ENCODE measurements at places on chromosomes 6 and 20. TPM values are rescaled to one million over a fixed set of nuclear protein-coding genes. Genes with fewer than 3 reads are reported as not detected.

- no peaks in the 10 kb centered on the region for H3K36me3 ChIP-seq
- H3K27me3 ChIP-seq = no peaks in the 10 kb centered on the region
- H3K4me3 ChIP-seq = no peak overlapping the region
- no peak overlapping the region for H3K27ac ChIP-seq
- no peaks in the 10 kb centered on the region for H3K4me1 ChIP-seq
Observed at GRCh38 chr6:89599727-89600126, 38.8 kb downstream of the LYRM2 start.

DNA sequence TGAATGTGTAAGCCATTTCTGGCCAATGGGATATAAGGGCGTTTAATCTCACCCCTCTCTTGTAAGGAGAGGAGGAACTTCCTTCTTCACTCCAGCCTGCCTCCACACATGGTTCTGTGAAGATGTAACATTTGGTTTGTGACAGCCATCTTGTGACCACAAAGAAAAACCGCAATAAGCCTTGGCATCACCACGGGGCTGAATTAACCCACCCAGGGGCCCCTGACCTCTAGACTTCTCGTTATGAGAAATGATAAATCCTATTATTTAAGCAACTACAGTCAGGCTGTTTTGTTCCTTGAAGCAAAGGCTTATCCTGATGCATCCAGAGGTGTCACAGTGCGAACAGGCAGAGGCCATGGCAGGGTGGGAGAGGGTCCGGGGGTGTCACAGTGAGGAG is 139.7 kb downstream of the CDC5L start:
- H3K27ac ChIP-seq = no peak overlapping the region
- DNase-seq = no peak
- no peaks in the 10 kb centered on the region for H3K27me3 ChIP-seq
- no peaks in the 10 kb centered on the region for H3K36me3 ChIP-seq
- no peaks in the 10 kb centered on the region for H3K4me1 ChIP-seq

DNA sequence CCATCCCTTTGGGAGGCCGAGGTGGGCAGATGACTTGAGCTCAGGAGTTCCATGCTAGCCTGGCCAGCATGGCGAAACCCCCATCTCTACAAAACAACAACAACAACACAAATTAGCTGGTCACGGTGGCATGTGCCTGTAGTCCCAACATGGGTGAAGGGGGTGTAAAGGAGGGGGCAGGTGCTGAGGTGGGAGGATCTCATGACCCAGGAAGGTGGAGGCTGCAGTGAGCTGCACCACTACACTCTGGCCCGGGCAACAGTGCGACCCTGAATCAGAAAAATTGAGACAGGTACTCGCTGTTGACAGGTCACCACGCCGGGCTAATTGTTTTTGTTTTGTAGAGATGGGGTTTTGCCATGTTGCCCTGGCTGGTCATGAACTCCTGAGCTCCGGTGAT is 4.2 kb downstream of the SCAF8 start:
- H3K4me1 ChIP-seq = no peaks in the 10 kb centered on the region
- DNase-seq = no peak
- H3K27ac ChIP-seq = no peak overlapping the region
- no peaks in the 10 kb centered on the region for H3K36me3 ChIP-seq
- H3K4me3 ChIP-seq = no peak overlapping the region

GRCh38 chr20:40855269-40855668 is 166.2 kb upstream of the MAFB start:
- no peak for DNase-seq
- H3K4me3 ChIP-seq = no peak overlapping the region

DNA sequence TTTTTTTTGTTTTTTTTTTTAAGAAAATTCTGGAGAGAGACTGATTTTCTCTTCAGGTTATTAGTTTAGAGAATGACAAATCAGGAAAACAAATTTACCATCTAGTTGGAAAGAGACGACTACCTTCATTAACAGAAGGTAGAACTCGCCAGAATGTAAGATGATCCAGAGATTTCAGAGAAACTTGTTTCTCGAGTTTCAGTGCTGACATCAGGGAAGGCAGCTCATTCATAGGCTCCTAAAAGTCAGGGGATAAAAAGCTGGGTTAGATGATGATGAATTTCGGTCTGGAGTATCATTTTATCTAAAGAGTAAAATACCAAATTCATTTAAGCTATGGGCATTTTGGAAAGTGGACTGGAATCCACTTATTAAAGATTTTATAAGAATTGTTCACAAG is 27.9 kb downstream of the ZNF334 start:
- H3K36me3 ChIP-seq = no peaks in the 10 kb centered on the region
- no peak overlapping the region for H3K27ac ChIP-seq
- DNase-seq = no peak
- H3K4me3 ChIP-seq = no peak overlapping the region

- H3K36me3 ChIP-seq = no peaks in the 10 kb centered on the region
- H3K27me3 ChIP-seq = no peaks in the 10 kb centered on the region
- DNase-seq = no peak
- H3K4me1 ChIP-seq = no peaks in the 10 kb centered on the region
Observed at GRCh38 chr6:20180935-20181334, 31.3 kb downstream of the MBOAT1 start.

- no peaks in the 10 kb centered on the region for H3K36me3 ChIP-seq
- no peak overlapping the region for H3K27ac ChIP-seq
- H3K27me3 ChIP-seq = no peaks in the 10 kb centered on the region
- no peak for DNase-seq
- H3K4me3 ChIP-seq = no peak overlapping the region
- no peaks in the 10 kb centered on the region for H3K4me1 ChIP-seq
Observed at GRCh38 chr6:21352131-21352530, 241.4 kb upstream of the SOX4 start.

GRCh38 chr6:111269401-111269970 is 182.2 kb downstream of the SLC16A10 start:
- H3K36me3 ChIP-seq = peaks cover 9% of the 10 kb centered on the region
- H3K4me1 ChIP-seq = no peaks in the 10 kb centered on the region
- no peak overlapping the region for H3K4me3 ChIP-seq
- H3K27me3 ChIP-seq = no peaks in the 10 kb centered on the region
- DNase-seq = no peak

GRCh38 chr20:22583773-22584521 is 425 bp downstream of the FOXA2 start:
- H3K4me1 ChIP-seq = no peaks in the 10 kb centered on the region
- peaks cover 2% of the 10 kb centered on the region for H3K27me3 ChIP-seq
- no peaks in the 10 kb centered on the region for H3K36me3 ChIP-seq
- no peak for DNase-seq
- no peak overlapping the region for H3K27ac ChIP-seq
- peak overlapping the region; percentile 2 for H3K4me3 ChIP-seq

GRCh38 chr6:144215402-144215931 is 65.2 kb downstream of the STX11 start:
- no peaks in the 10 kb centered on the region for H3K27me3 ChIP-seq
- peak overlapping the region; percentile 87 for H3K27ac ChIP-seq
- H3K4me3 ChIP-seq = peak overlapping the region; percentile 22
- DNase-seq = peak; percentile 64

DNA sequence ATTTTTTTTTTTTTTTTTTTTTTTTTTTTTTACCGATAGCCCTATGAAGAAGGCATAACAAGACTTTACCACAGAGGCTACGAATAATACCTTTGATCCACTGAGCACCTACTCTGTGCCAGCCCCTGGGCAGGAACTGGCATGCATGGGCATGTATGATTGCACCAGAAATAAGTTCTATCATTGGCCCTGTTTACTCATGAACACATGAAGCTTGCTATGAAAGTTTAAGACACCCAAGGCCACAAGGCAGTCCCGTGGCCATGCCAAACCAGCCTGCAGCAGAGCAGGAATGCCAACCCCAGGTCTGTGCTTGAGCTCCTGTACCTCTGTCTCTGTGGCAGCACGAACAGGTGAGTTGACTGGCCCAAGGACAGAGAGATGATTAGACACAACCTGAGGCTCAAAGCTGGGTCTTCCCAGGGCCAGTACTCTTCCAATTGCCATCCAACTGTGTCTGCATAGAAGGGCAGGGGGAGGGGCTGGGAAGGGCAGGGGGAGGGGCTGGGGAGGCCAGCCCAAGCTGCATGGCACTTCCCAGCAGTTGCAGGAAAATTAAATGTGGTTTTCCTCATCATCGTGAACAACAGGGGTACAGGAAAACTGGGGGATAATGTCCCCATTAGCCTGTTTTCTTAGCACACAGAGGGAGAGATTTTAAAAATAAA is 63.5 kb downstream of the LRFN2 start:
- no peak overlapping the region for H3K4me3 ChIP-seq
- H3K27me3 ChIP-seq = no peaks in the 10 kb centered on the region
- no peaks in the 10 kb centered on the region for H3K36me3 ChIP-seq

DNA sequence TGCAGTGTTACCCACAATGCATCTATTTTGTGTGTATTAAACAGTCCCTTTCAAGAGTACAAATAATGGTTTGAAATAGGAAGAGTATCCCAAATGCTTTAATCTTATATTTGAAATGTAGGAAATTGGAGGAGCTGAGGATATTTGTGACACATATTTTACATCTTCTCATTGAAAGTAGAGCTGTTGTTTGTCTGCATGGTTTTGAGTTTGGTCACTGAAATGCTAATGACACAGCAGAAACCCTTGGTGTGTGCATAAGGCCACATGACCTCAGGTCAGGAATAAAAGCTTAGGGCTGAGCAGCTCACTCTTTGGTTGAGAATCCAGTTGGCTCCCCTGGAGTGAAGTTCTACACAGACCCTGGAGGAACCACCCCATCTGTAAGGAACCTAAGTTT is 49.8 kb downstream of the TPD52L1 start:
- H3K36me3 ChIP-seq = no peaks in the 10 kb centered on the region
- DNase-seq = no peak
- H3K27me3 ChIP-seq = peaks cover 2% of the 10 kb centered on the region
- no peak overlapping the region for H3K4me3 ChIP-seq
- peak overlapping the region; percentile 38 for H3K27ac ChIP-seq

DNA sequence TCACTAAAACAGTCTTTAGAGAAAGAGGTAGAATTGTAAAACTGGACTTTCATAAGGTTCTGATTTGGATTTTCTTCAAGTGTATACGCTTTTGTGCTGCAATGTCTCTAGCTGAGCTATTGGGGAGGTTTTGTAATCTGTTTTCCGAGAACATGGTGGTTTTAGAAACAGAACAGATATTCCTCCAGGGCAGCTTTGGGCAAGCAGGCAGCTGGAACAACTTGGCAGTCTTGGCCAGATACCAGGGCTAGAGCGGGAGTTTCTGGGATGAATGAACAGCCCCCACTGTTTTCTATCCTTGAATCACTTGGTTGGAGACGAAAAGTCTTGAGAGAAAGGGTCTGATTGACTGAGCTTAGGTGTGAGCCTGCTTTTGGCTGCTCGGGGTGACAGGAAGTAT is 17.1 kb upstream of the ARMC2 start:
- no peak for DNase-seq
- H3K27ac ChIP-seq = peak overlapping the region; percentile 57
- no peaks in the 10 kb centered on the region for H3K4me1 ChIP-seq
- H3K27me3 ChIP-seq = no peaks in the 10 kb centered on the region
- H3K4me3 ChIP-seq = no peak overlapping the region

- DNase-seq = no peak
- H3K4me1 ChIP-seq = no peaks in the 10 kb centered on the region
- no peak overlapping the region for H3K27ac ChIP-seq
- no peaks in the 10 kb centered on the region for H3K36me3 ChIP-seq
Observed at GRCh38 chr6:154167126-154167525, 128.1 kb downstream of the OPRM1 start.

DNA sequence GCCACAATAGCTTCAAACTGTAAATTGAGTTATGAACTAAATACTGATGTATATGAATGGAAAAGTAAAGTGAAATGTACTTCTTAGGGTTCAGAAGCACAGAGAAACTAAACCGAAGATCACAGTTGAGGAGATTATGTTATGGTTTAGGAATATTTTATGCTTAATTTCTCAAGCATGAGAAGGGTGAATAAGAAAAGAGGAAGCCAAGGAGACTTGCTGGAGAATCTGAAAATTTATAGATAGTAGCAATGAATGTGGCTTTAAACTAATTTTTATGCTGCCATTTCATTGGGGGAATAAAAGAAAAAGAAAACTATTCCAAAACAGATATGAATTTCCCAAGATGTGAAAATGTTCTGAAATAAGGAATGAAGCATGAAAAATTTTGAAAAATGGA is 5.6 kb downstream of the ANKS1A start:
- H3K4me1 ChIP-seq = peaks cover 3% of the 10 kb centered on the region
- H3K27ac ChIP-seq = no peak overlapping the region
- no peaks in the 10 kb centered on the region for H3K36me3 ChIP-seq
- H3K27me3 ChIP-seq = no peaks in the 10 kb centered on the region
- no peak for DNase-seq

GRCh38 chr6:117280922-117281321 is 15.6 kb downstream of the VGLL2 start:
- H3K27ac ChIP-seq = no peak overlapping the region
- H3K4me3 ChIP-seq = no peak overlapping the region
- no peaks in the 10 kb centered on the region for H3K27me3 ChIP-seq
- H3K4me1 ChIP-seq = no peaks in the 10 kb centered on the region

GRCh38 chr20:53870426-53871315 is 199.7 kb downstream of the BCAS1 start:
- H3K27ac ChIP-seq = no peak overlapping the region
- H3K27me3 ChIP-seq = no peaks in the 10 kb centered on the region
- no peak for DNase-seq
- no peak overlapping the region for H3K4me3 ChIP-seq

DNA sequence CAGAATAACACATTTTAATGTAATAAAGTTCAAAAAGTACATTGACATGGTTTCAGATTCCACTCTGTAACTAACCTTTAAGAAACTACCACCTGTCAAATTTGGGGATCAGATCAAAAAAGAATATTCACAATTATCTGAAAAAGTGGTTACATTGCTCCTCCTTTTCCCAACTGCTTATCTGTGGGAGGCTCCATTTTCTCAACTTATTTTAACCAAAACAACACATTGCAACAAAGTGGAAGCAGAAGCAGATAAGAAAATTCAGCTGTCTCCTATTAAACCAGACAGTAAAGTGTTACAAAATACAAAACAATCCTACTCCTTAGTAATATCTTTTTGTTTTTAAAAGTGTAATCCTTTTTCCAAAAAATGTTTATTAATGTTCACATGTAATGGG is 61.4 kb downstream of the PDSS2 start:
- no peak overlapping the region for H3K27ac ChIP-seq
- no peaks in the 10 kb centered on the region for H3K27me3 ChIP-seq
- H3K4me3 ChIP-seq = no peak overlapping the region
- H3K4me1 ChIP-seq = no peaks in the 10 kb centered on the region
- no peaks in the 10 kb centered on the region for H3K36me3 ChIP-seq

The TNFRSF6B gene
- 11.5 TPM for total RNA-seq

The ANKRD66 gene
- total RNA-seq = not detected

The GNAS gene
- 838 TPM for total RNA-seq

The SLC35D3 gene
- not detected for total RNA-seq

The BPIFA1 gene
- not detected for total RNA-seq

The ITPR3 gene
- total RNA-seq = 28.8 TPM

The GCNT2 gene
- 18.6 TPM for total RNA-seq

The FOXF2 gene
- 0.52 TPM for total RNA-seq

The ABHD16B gene
- not detected for total RNA-seq

The TSPO2 gene
- not detected for total RNA-seq

The IPCEF1 gene
- total RNA-seq = 4.7 TPM

The TP53TG5 gene
- 0.66 TPM for total RNA-seq

Data from aorta (tissue), 5 donors.